ENCODE measurements at places on chromosomes 6 and 20. TPM values are rescaled to one million over a fixed set of nuclear protein-coding genes. Genes with fewer than 3 reads are reported as not detected.
A peak's percentile ranks its signal among the peaks of the same experiment; 100 is the strongest.

DNA sequence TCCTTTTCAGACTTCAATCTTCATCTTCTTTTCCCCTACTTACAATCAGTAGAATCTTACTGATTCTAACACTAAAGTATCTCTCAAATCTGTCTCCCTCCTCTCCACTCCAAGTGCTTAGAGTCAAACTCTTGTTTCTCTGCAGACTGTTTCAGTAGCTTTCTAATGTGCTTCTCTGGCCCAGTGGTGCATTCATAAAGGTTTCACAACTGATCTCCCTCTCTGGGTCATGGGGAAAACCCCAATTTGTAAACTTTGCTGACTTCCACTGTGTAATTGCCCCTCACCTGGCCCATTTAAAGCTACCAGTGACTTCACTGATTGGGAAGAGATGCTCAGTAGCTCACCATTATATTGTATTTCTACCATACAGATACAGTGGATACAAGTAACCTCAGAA is 183.6 kb downstream of the FAXC start:
- DNase-seq, result no peak
- no peak overlapping the region for H3K27ac ChIP-seq
- no peaks in the 10 kb centered on the region for H3K4me1 ChIP-seq
- H3K36me3 ChIP-seq, result no peaks in the 10 kb centered on the region

DNA sequence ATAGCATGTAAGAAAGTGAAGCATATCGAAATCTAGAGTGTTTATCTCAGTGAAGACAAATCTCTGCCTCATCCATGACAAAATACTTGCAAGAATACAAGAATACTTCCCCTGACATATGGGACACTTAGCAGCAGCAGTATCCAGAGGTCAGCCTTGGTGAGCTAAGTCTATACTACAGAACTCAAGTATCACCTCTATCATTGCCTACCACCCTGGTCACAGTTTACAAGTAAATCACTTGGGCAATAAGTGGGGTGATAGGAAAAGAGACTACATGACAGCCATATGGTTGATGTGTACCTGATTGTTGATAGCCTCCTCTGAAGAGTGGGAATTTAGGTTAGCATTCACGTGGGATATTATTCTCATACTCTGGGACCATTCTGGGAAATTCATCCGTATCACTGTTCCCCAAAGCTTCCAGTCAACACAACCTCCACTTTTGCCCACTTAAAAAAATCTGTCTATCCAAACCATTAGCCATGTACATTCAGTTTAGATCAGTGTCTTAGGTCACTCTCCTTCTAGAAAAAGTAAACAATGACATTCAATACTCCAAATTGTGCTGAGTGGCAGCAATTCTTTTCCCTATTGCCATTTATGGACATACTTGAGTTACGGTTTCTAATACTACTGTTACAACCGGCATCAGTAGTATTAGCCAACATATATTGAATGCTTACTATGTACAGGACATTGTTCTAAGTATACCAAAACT is 118.2 kb upstream of the PRSS16 start:
- peaks cover 5% of the 10 kb centered on the region for H3K36me3 ChIP-seq
- H3K27ac ChIP-seq, result peak overlapping the region; percentile 47
- peak overlapping the region; percentile 22 for H3K4me3 ChIP-seq
- H3K27me3 ChIP-seq, result no peaks in the 10 kb centered on the region
- peaks cover 49% of the 10 kb centered on the region for H3K4me1 ChIP-seq

Gene CALHM4
- total RNA-seq, result not detected

- DNase-seq, result no peak
- H3K4me3 ChIP-seq, result no peak overlapping the region
- H3K27ac ChIP-seq, result no peak overlapping the region
- no peaks in the 10 kb centered on the region for H3K27me3 ChIP-seq
- H3K4me1 ChIP-seq, result peaks cover 49% of the 10 kb centered on the region
- H3K36me3 ChIP-seq, result peaks cover 23% of the 10 kb centered on the region
Observed at GRCh38 chr6:30206799-30207618, 6.2 kb downstream of the TRIM26 start.

DNA sequence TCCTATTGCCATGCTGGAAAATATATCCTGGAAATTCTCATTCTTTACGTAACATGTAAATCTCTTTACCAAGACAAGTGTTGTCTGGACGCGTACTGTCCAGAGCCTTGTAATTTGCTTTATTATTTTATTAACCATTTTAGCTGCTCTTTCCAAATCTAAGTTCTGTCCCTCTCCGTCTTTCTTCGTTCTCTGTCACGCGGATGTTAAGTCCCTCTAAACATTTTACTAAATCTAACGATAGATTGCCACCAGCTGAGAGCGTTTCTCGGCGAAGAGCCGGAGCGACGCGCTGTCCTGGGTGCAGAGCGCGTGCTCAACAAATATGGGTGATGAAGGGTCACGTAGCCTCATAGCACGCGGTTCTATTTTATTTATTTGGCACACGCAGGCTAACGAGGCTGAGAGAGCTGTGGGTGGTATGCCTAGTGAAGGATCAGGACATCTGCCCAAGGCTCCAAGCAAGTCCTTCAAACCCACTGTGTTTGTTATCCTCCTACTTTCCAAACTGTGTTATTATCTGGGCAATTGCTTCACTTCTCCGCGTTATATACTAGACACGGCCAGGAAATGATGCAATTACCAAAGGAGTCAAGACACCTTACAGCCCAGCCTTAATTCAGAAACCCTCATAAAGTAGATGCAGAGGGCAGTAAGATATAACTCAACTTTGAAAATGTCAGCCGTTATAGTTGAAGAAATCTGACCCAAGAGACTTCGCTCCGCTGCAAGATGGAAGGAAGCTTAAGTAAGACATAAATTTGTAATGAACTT is 10.0 kb upstream of the NCOA7 start:
- peaks cover 17% of the 10 kb centered on the region for H3K27me3 ChIP-seq
- peaks cover 4% of the 10 kb centered on the region for H3K36me3 ChIP-seq

DNA sequence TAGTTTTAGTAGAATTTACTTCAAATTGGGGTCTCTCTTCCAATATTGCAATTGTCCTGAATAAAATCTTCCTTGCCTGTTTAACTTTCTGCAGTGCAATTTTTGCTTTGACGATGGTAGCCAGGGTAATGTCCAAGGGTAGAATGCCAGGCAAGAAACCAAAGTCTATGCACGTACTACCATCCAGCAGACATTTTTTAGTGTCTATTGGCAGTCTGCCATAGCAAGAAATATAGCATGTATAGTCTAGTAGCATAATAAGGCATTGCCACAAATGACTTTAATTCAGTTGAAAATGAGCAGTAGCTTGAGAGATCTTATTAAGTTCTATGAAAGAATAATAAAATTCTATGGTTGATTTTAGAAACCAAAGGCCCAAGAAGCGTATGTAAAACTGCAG is 62.3 kb upstream of the KCNQ5 start:
- DNase-seq, result no peak
- H3K4me1 ChIP-seq, result no peaks in the 10 kb centered on the region

All from activated naive CD8-positive, alpha-beta T cell treated with anti-CD3 and anti-CD28 coated beads, Interleukin-2, amount 10 ng/mL, durations not matched to agents 7 days and 5 days (primary cell).